ENCODE measurements at places on chromosomes 5 and 9.

DNA sequence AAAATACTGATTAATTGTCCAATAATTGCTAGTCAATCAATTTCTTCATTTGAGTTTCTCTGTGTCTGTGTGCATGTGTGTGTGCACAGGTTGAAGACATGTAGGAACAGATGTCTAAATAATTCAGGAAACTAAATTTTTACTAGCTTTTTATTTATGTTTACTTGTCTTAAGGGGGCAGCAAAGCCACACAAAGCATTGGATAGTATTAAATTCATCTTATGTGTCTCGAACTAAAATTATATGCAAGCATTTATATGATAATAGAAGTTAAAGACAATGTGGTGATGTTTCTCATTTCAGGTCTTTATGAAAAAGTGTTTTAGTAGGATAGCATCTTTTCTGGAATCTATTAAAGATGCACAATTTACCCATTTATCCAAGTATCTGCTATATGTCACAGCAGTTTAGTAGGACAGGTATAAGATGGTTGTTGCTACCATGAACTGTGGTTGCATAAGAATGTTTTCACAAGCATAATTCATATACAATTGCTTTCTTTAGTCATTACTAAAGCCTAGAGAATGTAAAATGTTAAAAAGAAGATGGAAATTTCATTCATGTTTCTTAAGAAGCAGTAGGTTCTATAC lies 784.6 kb upstream of the NUDT12 start:
- no peak for DNase-seq

DNA sequence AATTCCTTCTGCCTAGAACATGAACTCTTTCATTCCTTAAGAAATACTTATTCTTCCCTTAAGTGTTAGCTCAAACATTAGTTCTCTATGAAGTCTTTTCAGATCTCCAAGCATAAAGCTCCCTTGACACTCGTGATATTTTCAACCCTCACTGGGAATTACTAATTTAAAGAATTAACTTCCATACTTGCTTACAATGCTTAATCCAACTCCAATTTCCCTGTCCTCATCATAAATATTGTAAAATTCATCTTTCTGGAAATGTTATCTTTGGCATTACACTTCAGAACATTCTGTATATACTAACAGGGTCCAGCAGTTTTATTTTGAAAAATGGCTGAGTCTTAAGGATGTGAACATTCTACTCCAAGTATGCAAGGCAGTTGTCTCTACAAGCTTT lies 7.2 kb downstream of the STARD4 start:
- no peak for DNase-seq

DNA sequence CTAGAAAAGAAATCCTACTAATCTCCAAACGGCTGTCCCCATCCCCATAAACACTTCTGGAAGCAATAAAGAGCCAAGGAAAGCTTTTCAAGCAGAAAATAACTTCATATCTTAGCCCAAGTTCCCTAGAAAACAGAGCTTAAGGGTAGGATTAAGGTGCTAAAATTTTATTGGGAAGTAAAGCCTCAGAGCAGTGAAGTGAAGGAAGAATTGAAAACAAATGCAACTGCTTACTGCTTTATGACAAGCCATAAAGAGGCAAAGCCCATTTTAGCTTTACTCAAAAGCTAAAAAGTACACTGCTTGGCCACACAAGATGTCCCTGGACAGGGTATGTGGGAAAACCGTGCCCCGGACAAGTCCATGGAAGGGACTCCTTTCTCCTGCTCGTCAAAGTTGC lies 59.7 kb downstream of the APTX start:
- DNase-seq: no peak

- DNase-seq: no peak
Measured at GRCh38 chr5:6634306-6634705, 1.1 kb downstream of the SRD5A1 start.

GRCh38 chr5:180815293-180815917 lies 12.8 kb upstream of the MGAT1 start:
- no peak for DNase-seq

GRCh38 chr9:76704593-76705204 lies 59.5 kb upstream of the PCA3 start:
- DNase-seq: no peak

DNA sequence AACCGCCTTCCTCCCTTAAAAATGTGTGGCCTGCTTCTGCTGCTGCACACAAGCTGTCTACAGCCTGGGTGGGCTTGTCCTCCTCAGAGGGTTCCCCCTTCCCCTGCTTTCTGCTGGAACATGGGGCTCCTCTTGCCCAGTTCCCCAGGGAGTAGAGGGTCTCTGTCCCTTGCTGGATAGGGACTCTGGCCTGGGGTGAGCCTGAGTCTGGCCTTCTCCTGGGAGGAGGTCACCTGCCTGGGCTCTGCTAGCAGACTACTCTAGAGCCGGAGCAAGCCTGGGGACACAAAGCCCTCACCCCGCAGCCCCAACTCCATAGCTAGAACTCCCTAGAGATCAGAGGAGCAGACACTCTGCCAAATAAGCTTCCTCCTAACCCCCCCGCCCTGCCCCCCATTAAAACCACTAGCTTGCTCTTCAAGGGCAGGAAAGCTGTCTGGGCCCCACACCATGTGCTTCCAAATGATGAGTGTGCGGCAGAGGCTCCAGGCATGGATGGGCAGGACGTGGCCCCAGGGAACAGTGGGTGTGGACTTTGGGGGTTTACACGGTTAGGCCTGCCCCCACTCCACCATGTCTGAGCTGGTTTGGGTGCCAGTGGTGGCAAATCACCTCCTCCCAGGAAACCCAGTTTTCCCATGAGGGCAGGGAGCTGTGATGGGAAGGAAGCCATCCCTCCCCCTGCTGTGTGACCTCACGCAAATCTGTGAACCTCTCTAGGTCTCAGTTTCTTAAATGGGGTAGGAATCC lies 10.0 kb downstream of the TCF7 start:
- DNase-seq: no peak
